ENCODE measurements at places on chromosomes 4 and X.

DNA sequence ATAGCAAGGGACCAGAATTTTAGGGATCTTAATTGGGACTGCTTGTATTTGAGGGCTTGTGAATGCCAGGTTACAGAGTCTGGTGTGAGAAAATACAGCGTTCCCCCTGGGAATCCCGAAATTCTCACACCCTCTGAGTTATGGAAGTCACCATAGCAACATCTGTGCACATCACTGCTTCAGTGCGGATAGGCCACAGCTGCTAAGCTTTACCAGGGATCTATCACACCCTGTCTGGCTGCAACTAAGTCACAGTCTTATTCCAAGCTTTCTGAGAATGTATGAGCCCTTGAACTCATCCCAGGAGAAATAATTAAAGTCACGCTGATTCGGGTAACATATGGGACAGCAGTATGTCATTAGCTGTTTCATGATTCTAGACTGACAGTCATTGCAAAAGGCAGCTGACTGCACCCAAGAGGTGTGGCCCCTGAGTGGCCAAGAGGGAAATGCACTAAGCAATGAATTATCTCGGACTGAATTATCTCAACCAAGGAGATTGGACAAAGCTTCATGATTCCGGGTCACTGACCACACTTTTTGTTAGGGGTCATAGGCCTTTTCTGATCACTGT, 46.7 kb upstream of the BTC start:
- DNase-seq, result no peak

GRCh38 chr4:170729897-170730296, 640.1 kb upstream of the AADAT start:
- no peak for DNase-seq

GRCh38 chr4:129264008-129264657, 168.2 kb downstream of the C4orf33 start:
- no peak for DNase-seq

DNA sequence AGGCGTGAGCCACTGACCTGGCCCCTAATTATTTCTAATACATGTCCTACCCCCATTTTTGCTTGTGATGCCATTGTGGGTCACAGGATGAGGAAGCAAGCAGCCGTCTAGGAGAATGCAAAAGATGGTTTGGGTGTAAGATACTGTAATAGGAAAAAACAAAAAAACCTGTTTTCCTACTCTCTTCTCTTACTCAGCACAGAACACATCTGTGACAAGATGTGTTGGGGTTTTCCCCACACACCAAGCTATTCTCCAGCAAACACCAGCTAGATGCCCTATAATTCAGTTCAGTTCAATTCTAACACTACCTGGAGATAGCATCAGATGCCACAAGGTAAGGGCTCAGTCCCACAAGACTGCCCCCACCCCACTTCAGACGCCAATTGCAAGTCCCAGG, 15.3 kb upstream of the HPRT1 start:
- no peak for DNase-seq

- DNase-seq, result no peak
These were observed 248.1 kb downstream of the C4orf33 start for GRCh38 chr4:129344058-129344457.

GRCh38 chr4:177235026-177235425, 74.6 kb upstream of the NEIL3 start:
- DNase-seq, result no peak

- DNase-seq, result no peak
These were observed 179.9 kb downstream of the KCNIP4 start for GRCh38 chr4:21768349-21769310.
